ENCODE measurements at places on chromosomes 4 and X. TPM values are rescaled to one million over a fixed set of nuclear protein-coding genes. Genes with fewer than 3 reads are reported as not detected.

- no peak for DNase-seq
Observed at GRCh38 chrX:20418379-20419150, 151.9 kb upstream of the RPS6KA3 start.

DNA sequence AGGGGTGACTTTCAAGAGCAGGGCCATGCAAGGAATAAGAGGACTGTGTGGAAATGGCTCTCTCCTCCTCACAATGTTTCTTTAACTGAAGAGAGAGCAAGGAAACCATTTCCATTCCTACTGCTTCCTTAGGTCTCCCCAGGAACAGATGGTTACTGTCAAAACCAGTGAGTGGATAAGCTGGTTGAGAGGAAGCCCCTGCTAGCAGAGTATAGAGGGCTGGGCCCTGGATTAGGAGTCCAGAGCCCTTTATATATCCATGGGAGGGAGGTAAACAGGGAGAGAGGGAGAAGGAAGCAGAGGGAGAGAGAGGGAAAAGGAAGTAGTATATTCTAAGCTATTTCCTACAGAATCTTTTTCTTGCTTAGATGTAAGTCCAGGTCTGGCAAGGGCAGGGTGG is 43.8 kb upstream of the LAS1L start:
- DNase-seq: peak; percentile 63

DNA sequence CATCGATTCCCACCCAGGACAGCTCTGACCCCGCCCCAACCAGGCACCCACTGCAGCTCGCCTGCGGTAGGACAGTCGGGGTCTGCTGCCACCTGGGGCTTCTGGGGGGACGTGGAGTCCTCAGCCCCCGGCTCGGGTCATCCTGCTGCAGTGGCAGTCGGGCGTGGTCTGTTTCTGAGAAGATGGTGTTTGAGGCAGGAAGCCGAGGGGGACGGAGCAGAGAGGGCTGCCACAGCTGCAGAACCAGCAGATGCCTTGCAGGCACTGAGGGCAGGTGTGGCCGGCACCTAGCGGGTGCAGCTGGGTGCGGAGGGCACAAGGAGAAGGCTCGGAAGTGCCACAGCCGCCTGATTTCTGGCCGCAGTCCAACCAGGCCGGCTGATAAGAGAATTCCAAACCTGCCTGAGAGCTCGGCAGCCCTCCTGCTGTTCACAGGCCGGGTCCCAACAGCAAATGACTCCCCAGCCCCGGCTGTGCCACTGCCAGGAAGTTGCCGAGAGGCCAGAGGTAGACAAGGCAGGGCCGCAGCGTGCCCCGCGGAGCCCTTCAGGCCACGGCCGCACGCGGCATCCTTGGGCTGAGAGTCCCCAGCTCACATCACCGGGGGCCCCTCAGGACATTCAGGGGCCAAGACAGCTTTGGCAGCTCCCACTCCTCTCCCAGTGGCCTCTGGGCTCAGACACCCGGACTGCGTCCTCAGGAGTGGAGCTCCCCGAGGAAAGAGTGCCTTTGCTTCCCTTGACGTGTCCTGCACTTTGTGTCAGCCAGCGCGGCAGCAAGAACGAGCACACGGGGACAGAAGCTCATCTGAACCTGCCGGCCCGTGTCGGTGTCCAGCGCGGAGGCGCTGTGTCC is 9.4 kb upstream of the CPLX1 start:
- DNase-seq: peak; percentile 35

DNA sequence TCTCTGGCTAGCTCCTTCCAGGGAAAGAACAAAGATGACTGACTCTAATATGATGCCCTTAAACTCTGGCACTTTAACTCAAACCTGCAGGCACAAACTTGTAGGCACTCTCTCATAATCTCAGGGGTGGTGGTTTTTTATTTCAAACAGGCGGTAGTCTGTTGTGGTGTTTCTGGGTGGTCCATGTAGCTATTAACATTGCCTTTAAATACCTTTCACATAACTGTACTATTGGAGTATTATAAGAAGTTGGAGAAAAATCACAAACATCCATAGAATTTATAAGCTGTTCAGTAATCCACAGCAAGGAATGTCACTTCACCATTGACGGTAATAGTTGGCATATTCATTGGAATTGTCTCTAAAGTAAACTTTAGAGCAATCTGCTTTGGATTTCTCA is 204.2 kb upstream of the PDE5A start:
- no peak for DNase-seq

HELT gene
- not detected for total RNA-seq

DNA sequence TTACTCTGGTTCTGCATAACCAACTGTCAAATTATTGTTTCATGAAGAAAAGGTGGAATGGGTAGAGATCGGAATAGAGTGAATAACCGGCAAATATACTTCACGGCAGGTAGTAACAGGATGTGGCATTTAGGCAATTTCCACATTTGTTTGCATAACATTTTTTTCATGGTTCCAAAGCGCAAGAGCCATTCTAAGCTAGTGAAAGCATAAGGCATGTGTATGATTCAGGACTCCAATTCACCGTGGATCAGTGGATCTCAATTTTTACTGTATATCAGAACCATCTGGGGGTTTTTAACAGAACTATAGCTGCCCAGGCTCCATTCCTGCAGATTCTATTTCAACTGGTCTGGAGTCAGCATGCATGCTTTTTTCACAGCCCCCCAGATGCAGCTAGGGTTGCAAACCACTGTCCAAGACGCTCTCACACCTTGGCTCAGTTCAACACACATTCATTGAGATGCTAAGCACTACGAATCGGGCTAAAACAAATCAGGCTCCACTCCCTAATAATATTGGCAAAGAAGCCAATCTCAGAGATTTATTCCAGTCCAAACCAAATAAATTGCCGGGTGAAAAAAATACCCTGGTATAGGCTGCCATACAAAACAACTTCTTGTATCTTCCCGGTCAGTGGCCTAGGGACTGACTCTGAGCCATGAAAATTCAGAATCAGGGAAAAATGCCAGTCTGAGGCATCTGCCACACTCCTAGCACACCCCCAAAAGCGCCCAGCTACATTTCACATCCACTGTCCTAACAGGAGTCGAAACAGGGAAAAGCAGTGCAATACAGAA is 30.0 kb downstream of the AFAP1 start:
- DNase-seq: peak; percentile 89

GAGE12F gene
- total RNA-seq: not detected

LYAR gene
- total RNA-seq: 47.3 TPM

DNA sequence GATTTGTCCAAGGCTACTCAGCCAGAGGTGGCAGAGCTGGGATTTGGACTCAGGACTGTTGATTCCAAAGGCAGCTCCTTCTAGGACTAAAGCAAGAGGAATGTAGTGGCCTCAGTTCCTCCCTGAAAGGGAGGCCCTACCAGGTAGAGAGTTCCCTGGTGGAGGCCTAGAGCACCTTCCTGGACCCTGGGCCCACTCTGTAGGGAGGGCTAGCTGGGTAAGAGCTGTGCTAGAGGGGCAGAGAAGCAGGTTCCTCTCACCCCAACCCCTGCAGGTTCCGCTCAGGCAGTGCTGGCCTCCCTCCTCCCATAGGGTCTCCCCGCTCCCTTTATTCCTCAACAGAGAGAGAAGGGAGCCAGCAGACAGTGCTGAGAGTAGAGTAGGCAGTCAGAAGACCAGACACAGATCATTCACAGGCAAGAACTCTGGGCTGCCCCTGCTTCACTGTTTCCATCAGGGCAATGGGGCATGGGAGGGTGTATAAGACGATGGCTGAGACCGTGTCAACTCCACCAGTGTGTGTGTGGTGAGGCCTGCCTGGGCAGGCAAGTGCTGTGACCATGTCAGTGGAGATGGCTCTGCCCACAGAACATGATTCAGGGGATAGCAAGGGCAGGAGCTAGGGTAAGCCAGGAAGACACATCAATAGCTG is 12.4 kb upstream of the PJA1 start:
- no peak for DNase-seq

GRCh38 chrX:9693307-9694001 is 72.2 kb downstream of the GPR143 start:
- DNase-seq: no peak

DNA sequence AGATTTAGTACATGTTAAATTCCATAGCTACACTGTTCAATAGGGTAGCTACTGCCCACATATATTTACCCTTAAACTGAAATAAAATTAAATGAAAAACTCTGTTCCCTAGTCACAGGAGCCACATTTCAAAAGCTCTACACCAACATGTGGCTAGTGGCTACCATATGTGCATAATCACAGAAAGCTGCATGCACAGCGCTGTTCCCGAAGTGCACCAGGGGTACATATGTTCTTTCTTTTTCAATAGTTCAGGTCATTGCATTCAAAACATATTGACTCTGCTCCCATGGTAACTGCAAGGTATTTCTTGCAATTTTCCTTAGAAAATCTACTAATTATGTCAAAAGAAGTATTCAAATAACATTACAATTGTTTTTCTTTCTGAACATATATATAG is 591.2 kb downstream of the PDHA2 start:
- DNase-seq: no peak

SMIM43 gene
- total RNA-seq: not detected

DNA sequence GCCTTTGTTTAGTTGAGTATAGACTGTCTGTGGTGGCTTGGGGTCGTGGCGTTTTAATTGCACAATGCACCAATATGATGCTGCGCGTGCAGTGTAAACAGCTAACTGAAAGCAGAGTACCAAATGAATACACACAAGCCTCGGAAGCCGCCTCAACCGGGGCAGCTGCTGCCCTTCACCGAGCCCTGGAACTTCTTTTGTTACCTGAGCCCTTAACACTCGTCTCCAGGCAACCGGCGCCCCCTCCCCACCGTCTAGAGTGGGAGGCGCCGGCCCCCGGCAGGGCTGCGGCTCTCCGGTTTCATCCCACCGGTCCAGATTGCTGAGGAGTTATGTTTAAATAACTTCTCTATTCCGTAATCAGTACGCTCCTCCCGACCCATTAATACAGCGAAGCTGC is 173.2 kb upstream of the TBL1X start:
- DNase-seq: no peak

DNA sequence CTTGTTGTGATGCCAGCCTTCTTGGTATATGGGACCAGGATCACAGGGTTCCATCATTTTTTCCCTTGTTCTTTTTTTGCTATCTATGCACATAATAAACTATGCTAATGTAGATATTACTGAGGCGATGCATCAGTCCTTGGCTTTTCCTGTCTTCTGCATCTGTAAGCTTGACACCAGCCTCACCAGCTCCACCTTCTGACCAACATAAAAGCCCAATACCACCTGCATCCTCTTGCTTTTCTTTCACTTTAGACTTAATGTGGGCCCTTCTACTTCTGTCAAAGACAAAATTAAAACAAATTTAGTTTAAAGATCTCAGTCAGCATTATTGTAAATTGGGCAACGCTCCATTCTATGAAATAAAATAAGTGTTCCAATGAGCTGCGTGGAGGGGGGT is 1718.8 kb upstream of the PCDH10 start:
- DNase-seq: no peak

DNA sequence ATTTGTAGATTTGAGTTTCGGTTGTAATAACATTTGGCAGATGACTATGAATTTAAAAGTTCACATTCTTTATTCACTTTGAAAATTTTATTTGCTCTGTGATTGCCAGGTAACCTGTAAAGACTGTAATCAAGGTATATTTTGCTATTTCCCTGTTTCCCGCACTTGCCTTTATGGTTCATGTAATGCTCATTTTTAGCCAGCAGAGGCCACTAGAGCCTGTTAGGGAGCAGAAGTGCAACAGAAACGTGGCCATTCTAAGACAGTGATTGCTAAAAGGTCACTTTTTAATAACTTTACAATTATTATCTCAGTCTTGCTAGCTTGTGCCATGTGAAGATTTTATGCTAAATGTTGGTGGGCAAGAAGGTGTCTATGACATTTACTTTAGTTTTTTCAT is 12.4 kb downstream of the YIPF6 start:
- DNase-seq: peak; percentile 47

DNA sequence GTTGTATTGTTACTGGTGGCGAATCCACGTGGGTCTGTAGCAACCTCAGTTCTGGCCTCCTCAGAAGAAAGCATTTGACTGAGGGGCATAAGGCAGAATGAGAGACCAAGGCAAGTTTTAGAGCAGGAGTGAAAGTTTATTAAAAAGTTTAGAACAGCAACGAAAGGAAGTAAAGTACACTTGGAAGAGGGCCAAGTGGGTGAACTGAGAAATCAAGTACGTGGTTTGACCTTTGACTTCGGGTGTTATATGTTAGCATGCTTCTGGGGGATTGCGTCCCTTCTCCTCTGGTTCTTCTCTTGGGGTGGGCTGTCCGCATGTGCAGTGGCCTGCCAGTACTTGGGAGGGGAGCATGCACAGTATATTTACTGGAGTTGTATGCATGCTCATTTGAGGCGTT is 232.7 kb upstream of the GATB start:
- no peak for DNase-seq

DNA sequence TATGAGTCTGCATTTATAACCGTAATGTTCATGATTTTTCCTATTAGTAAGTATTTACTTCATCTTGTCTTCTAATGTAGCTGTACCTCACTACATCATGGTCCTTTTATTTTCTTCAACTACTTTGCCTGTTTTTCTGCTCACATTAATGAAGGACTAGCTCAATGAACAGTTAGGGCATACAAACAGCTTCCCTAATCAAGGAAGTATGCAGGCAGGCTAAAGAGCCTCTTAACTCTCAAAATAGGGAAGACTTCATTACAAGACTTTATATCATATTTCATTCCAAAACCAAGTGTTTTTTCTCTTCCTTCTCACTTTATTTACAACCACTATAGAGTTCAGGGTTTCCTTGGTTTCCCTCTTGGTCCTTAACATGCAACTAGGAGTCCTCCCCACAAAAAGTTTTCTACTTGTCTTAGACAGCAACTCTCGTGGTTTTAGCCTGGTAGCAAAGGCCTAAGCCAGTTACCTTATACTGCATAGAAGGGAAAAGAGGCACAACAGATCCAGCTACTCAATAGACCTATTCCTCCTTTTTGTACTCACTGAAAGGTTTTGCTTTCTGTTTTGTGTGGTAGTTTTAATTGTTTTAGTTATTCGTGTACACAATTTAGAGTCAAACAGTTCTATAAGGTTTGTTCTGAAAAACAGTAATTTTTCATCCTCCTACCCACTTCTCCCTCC is 40.8 kb downstream of the SMIM14 start:
- DNase-seq: no peak

CTAG2 gene
- not detected for total RNA-seq

DNA sequence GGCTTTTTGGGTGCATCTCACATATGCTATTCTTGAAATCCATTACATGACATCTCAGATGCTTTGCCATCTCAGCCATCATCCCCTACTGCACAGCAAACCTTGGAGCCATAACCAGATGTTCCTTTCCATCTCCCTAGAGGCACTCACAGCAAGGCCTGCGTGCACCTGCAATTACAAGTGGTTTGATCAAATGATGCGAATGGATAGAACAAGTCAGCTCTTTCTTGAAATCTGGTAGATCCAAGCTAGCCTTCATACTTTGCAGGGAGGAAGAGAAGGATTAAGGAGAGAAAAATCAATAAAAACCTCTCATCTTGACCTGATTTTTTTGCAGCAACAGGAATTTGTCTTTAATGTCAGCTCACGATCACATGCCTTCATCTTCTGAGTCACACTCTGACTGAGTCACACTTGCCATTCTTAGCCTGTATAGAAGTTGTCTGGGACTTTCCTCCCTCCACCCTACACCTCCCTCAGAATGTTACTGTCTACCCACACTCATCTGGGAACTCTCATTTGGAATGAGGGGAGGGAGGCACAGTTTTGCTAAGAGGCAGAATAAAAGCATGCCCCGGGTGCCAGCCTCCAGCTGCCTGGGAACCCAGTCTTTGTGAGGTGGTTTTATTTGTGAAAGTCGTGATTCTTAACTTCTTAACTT is 11.9 kb upstream of the TRIML1 start:
- no peak for DNase-seq

RRH gene
- total RNA-seq: not detected

- DNase-seq: no peak
Observed at GRCh38 chr4:165124488-165124887, 11.8 kb upstream of the TMEM192 start.

KDR gene
- not detected for total RNA-seq

- DNase-seq: no peak
Observed at GRCh38 chr4:8495803-8496202, 55.2 kb downstream of the TRMT44 start.

AVPR2 gene
- total RNA-seq: 0.25 TPM

All from G401 (cell line).